ENCODE measurements at places on chromosomes 16 and 17.
A peak's percentile ranks its signal among the peaks of the same experiment; 100 is the strongest.

DNA sequence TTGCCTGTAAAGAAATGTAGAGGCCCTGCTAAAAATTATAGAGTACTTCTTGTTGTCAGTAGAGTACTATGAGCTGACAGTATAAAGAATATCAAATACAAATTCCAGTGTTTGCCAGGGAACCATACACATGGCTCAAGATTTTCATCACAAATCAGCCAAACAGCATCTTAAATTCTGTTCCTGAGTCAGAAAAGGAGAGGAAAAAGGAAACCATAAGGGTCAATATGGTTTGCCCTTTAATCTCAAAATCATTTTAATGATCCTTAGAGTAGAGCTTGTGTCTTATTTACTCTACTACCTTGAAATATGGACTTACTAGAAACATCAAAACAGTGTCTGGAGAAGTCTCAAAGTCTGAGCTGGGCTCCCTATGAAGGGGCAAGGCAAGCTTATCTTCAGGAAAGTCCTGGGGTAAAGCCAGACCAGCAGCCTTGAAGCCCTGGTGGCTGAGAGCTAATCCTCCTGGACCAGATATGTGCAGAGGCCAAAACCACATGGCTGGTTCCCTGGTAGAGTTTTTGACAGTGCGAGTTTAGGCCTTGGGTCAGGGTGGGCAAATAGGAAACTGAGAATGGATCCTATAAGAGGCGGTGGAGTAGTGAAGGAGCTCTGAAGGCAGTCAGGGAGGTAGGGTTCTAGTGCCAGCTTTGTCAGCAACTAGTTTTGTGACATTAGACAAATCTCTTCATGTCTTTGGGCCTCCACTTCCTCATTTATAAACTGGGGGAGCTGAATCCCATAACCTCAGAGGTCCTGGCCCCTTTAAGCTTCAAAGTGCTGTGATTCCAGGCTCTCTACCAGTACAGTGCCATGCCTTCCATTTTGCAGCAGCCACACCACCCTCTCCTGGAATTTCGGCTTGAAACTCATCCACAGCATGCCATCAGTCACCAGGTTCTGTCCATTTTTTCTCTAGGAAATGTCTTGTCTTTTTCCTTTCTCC lies 38.9 kb downstream of the MRTFB start:
- no peak for DNase-seq

GRCh38 chr16:57530104-57530521 lies 6.3 kb downstream of the CCDC102A start:
- peak; percentile 45 for DNase-seq

GRCh38 chr16:72715267-72715666 lies 332.7 kb downstream of the ZFHX3 start:
- DNase-seq = no peak

DNA sequence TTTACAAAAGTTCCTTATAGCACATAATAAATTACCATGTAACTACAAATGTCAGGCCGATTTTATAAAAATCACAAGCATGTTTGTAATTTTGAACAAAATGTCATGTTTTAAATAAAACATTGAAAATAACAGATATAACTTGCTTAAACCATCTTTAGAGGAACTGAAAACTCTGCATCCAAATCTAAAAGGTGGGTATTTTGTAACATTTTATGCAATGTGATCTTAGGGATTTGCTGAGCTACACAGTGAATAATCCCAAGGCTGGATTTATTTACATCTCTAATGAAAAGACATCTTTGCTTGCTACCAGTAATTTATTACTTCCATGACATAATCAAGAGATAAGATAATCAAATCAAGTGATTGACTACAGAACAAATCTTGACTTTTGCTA lies 47.5 kb downstream of the N4BP1 start:
- DNase-seq = no peak

DNA sequence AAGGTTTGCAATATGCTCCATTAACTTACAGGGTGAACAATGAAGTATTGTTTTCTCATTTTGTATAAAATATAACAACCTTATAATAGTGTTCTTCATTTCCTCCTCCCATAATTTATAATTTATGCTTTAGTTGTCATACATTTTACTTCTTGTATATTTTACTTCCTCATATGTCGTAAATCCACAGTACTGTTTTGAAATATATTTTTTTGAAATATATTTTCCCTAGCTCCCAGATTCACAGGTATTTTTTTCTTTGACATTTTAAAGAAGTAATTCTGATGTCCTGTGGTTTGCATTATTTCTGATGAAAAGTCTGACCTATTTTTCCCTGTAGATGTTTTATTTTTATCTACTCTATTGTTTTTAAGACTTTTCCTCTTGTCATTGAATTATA lies 52.7 kb downstream of the VMP1 start:
- no peak for DNase-seq

GRCh38 chr16:54242199-54242598 lies 44.4 kb downstream of the IRX3 start:
- no peak for DNase-seq

GRCh38 chr17:69059458-69060175 lies 1.1 kb downstream of the ABCA9 start:
- no peak for DNase-seq

GRCh38 chr17:9105068-9105868 lies 84.0 kb downstream of the NTN1 start:
- no peak for DNase-seq

DNA sequence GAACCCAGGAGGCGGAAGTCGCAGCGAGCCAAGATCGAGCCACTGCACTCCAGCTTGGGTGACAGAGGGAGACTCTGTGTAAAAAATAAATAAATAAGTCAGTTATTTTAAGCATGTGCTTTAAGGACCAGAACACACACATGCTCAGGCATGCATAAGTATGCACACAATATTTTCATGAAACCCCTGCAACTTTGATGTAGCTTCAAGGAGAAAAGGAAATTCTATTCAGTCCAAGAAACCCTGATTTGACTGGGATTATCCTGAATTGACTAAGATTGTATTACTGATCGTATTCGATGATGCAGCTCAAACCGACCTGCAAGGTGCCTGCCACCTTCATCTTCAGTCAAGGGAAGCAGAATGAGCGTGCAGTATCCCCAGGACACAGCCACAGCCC lies 841 bp downstream of the TEKT5 start:
- no peak for DNase-seq

Data from SHP77 (cell line).